Naive thymus-derived CD4-positive, alpha-beta T cell (primary cell): ENCODE measurements at places on chromosomes 11 and 22.

DNA sequence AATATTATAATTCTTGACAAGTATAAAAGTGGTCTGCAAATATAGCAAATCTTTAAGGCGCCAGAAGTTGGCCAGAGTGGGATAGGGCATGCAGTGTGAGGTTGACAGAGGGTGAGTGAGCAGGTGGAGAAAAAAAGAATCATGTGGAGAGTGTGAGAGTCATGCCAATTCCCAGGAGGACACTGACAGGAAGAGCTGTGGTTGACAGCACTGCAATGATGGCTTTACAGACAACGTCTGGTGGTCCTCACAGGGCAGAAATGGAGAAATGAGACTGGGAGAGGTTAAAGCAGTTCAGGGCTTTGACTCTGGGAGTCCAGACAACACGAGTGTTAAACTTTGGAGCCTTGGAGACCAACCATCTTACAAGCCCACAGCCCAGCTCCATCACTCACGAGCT, 34.9 kb downstream of the SERPIND1 start:
- H3K4me3 ChIP-seq, result no peak overlapping the region
- H3K27me3 ChIP-seq, result no peaks in the 10 kb centered on the region
- no peak overlapping the region for H3K27ac ChIP-seq
- no peak for DNase-seq

DNA sequence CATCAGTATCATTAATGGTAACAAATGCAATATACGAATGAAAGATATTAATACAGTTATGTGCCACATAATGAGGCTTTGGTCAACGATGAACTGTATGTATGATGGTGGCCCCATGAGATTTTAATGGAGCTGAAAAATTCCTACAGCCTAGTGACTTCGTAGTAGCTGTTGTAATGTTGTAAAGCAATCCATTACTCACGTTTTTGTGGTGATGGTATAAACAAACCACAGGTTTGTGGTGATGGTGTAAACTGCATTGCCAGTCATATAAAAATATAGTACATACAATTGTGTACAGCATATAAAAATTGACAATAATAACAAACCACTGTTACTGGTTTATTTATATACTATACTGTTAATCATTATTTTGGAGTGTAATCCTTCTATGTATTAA, 27.4 kb upstream of the GRIA4 start:
- no peaks in the 10 kb centered on the region for H3K36me3 ChIP-seq
- no peaks in the 10 kb centered on the region for H3K4me1 ChIP-seq
- DNase-seq, result no peak
- no peaks in the 10 kb centered on the region for H3K27me3 ChIP-seq
- no peak overlapping the region for H3K4me3 ChIP-seq

GRCh38 chr22:31300896-31301295, 8.6 kb upstream of the PIK3IP1 start:
- H3K4me3 ChIP-seq, result no peak overlapping the region
- no peaks in the 10 kb centered on the region for H3K36me3 ChIP-seq
- no peak overlapping the region for H3K27ac ChIP-seq
- H3K27me3 ChIP-seq, result no peaks in the 10 kb centered on the region
- no peak for DNase-seq
- H3K4me1 ChIP-seq, result peaks cover 21% of the 10 kb centered on the region

DNA sequence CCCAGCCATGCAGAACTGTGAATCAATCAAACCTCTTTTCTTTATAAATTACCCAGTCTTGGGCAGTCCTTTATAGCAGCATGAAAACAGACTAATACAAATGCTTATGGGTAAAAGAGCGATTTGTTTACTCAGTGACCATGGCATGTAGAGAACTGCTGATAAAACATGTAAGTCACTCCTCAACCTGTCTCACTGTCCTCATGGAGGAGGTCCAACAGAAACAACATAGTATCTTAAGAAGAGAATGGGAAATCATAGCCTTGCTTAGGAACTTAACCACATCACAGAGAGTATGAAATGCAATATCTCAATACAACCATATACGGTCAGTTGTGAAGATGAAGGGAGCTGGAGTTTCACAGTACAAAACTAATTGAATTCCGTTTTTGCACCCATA, 1734.0 kb upstream of the RAG2 start:
- no peak overlapping the region for H3K27ac ChIP-seq
- no peaks in the 10 kb centered on the region for H3K27me3 ChIP-seq
- no peak for DNase-seq
- no peak overlapping the region for H3K4me3 ChIP-seq
- no peaks in the 10 kb centered on the region for H3K4me1 ChIP-seq

DNA sequence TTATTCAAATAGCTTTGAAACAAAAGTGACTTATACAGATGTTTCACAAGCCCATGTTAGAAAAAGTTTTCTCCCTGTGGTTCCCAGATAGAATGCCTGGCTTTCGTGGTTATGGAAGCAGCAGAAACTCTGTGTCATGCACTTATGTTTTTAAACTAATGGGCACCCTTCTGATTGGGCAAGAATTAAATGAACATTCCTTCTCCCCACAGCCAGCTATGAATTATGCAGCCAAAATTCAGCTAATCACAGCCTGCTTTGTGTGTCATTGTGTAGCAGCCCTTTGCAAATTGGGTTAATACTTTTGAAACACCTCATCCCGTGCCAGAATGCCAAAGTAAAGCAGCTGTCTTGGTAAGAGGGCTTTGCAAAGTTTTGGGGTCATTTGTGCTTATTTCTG, 46.9 kb downstream of the PANX1 start:
- no peaks in the 10 kb centered on the region for H3K27me3 ChIP-seq
- no peak for DNase-seq
- no peak overlapping the region for H3K27ac ChIP-seq

GRCh38 chr22:25689631-25690030, 52.4 kb upstream of the MYO18B start:
- no peaks in the 10 kb centered on the region for H3K4me1 ChIP-seq
- H3K27me3 ChIP-seq, result no peaks in the 10 kb centered on the region
- no peak overlapping the region for H3K27ac ChIP-seq
- no peak for DNase-seq
- no peaks in the 10 kb centered on the region for H3K36me3 ChIP-seq

- no peaks in the 10 kb centered on the region for H3K36me3 ChIP-seq
- no peak for DNase-seq
- H3K27ac ChIP-seq, result no peak overlapping the region
- no peaks in the 10 kb centered on the region for H3K4me1 ChIP-seq
- no peaks in the 10 kb centered on the region for H3K27me3 ChIP-seq
Observed at GRCh38 chr11:24617856-24618255, 121.0 kb downstream of the LUZP2 start.

DNA sequence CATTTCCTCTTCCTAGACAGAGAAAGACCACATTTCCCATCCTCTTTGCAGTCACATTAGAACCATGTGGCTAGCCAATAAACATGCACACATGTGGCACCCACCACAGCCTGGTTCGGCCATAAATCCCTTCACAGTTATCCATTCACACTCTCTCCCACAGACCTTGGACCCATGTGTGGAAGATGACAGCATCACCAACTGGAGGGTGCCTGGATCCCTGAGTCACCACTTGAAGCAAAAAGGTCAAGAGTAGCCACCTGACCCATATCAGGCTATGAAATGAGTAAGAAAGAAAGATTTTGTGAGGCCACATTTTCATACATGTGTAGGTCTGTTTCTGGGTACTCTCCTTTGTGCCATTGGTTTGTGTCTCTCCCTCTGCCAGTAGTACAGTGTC, 9.0 kb upstream of the TMEM121B start:
- H3K4me3 ChIP-seq, result no peak overlapping the region
- no peaks in the 10 kb centered on the region for H3K36me3 ChIP-seq
- H3K27me3 ChIP-seq, result no peaks in the 10 kb centered on the region
- no peak for DNase-seq
- H3K27ac ChIP-seq, result no peak overlapping the region
- H3K4me1 ChIP-seq, result no peaks in the 10 kb centered on the region

GRCh38 chr11:43779306-43779705, 98.8 kb downstream of the HSD17B12 start:
- no peaks in the 10 kb centered on the region for H3K36me3 ChIP-seq
- H3K4me1 ChIP-seq, result no peaks in the 10 kb centered on the region
- DNase-seq, result no peak
- H3K4me3 ChIP-seq, result no peak overlapping the region
- H3K27ac ChIP-seq, result no peak overlapping the region
